Brain pericyte (primary cell): ENCODE measurements at places on chromosomes 1 and 21.

GRCh38 chr21:26967062-26967913 lies at the start of gene ADAMTS5:
ADAMTS5 (minus strand) TSS chr21:26967088; CDS start chr21:26966391, 697 bp downstream.
- peak; percentile 13 for DNase-seq

DNA sequence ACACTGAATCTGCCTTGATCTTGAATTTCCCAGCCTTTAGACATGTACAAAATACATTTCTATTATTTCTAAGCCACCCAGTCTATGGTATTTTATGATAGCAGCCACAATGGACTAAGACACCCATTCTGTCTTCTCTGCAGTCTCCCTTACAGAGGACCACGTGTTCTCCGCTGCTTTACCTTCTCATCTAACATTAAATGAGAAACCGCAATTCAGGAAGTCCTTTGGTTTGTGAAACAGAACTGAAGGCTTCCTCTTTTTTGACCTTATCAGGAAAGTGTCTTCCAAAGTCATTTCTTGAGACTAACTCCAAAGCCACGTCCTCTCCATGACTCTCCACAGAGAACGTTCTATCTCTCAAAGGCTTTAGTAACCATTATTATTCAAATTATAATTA lies 560.1 kb downstream of the OMA1 start:
- no peak for DNase-seq

DNA sequence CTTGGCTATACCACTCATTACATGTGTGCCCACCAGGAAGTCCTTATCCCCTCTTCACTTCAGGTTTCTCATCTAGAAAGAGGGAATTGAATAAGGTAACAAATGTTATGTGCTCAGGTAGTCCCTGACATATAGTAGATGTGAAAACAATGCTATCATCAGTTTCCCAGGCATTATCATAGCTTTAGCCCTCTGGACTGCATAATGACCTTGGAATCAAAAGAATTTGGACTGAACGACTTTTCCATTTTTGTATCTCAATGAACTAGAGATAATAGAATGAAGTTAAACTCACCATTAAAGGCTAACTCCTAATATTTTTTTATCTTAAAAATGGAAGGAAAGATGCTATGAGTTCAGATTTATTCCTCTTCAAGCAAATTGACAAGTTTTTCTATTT lies 304.1 kb upstream of the USP24 start:
- DNase-seq, result no peak

- no peak for DNase-seq
These were observed 40.4 kb downstream of the PHC2 start for GRCh38 chr1:33390542-33390941.

GRCh38 chr1:65235867-65236805 lies 73.2 kb upstream of the DNAJC6 start:
- no peak for DNase-seq
